Karpas-422 (cell line): ENCODE measurements at places on chromosomes 6 and 20.
A peak's percentile ranks its signal among the peaks of the same experiment; 100 is the strongest.

DNA sequence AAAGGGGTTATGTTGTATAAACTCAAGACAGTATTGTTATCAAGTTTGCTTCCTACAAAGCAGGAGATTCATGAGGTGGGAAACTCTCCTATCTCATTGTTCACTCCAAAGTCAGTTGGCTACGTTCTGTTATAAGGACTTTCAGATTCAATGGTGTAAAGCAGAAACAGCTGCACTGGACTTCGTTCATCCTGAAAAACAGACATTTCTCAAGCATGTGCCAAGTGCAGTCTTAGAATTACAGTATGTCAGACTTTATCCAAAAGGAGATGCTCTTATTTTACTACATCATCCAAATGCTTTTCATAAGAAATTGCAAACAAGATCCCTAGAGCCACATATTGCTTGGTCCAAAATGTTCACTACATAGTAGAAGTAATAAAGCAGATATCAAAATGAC is 14.9 kb downstream of the COL21A1 start:
- DNase-seq: no peak

DNA sequence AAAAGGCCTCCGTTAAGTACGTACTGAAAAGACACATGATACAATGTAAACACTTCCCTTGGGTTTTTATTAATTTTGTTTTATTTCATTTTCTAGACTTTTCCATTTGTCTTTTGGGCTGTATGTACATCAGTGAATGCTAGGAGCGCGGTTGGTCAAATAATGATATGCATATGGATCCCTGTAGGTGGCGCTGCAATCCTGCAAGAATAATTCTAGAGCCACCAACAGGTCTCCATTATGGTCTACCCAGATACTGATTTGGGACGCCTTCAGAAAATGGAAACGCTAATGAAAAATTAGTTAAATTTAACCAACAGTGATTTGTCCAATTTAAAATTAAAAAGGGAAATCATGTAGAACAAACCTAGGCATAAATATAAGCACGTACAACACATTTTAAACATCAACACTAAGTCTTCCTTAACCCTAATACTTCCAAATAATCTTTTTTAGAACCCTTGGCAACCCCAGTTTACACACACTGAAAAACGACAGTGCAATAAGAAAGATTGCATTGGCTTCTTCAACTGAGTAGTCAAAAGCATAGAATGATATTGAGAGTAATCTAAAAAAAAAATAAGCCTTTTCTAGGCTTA is 433.5 kb downstream of the RFPL4B start:
- peak; percentile 88 for DNase-seq

- no peak for DNase-seq
Observed at GRCh38 chr6:14231501-14232280, 114.1 kb downstream of the CD83 start.

- DNase-seq: no peak
Observed at GRCh38 chr6:46440141-46440540, 51.1 kb downstream of the RCAN2 start.

GRCh38 chr6:146859795-146860495 is 261.2 kb downstream of the ADGB start:
- DNase-seq: no peak

DNA sequence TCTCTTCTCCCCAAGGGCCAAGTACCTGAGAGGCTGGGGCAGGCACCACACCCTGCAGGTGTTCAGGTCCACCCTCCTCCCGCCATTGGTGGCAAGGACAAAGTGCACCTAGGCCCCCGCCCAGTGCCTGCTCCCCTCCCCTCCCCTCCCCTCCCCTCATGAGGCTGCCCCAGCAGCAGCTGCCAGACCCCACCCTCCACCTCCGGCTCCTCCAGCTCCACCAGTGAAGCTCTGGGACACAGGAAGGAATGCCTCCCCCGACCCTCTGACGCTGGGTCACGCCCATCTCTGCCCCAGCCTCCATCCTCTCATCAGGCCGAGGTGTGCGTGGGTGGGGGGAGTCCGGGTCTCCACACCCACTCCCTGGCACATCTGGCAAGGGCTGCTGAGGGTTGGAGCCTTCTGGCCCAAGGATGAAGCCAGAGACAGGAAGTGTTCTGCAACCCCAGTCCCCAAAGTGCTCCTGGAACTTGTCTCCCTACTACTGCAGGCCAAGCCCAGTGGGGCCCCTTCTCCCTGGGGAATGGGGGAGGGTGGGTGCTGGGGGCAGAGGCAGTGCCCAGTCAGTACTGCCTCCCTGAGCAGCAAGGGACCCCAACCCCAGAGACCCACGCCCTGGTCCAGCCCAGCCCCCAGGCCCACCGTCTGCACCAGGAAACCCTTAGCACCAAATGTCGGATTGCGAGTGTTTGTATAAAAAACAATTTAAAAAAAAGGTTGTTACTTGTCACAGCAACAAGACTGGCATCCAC is 1.6 kb upstream of the UCKL1 start:
- peak; percentile 58 for DNase-seq

DNA sequence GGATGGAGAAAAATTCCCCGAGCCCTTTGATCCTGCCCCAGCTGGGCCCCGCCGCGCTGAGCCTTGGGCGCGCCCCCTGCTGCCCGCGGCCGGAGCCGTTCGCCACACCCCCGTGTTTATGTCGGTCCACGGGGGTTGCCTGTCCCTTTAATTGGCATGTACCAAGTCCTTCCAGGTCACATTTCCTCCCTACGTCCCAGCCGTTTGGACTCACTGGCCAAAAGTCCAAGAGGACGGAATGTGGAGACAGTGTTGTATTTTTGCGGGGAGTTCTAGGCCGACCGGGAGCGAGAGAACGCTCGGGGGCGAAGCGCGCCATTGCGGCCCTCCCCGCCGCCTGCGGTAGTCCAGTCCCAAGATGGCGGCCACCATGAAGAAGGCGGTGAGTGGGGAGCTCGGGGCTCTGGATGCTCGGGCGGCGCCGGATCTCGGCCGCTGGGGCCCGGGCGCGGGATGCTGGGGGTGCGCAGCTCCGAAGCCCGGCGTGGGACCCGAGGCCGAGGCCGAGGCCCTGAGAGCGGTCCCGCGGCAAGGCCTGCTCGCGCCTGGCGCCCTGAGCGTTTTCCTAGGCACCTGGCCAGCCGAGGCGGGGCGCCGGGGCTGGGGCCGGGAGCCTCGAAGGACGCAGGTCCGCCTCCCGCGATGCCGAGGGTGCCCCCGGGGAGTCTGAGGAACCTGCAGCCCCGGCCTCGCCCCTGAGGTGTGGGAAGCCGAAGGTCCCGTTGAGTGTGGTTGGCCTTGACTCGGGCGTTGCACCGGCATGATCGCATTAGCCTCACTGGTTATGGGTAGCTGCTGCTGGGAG is at the start of gene PFDN4:
Gene PFDN4 (plus strand): TSS at position 345 of the 805 bp plus-strand sequence. CDS start 14 bp downstream, at position 359.
- peak; percentile 88 for DNase-seq

DNA sequence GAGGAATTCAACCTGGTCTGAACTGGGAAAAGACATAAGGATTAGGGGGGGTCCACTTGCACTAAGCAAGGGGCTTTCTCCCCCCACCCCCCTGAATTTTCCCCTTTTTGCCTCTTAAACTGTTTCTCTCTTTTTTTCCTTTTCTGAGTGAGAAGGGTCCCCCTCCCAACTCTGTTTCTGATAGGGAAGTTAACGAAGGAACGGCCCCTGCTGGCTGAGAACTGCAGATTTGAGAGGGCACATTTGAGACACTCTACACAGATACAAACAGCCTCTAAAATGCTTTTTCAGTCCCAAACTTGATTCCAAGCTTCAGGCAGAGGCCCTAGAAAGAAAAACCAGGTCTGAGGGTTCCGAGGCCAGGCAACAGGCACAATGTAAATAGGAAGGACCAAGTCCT is 91.7 kb downstream of the JARID2 start:
- DNase-seq: no peak

GRCh38 chr20:46347841-46348803 is 39.8 kb upstream of the CDH22 start:
- DNase-seq: peak; percentile 64

DNA sequence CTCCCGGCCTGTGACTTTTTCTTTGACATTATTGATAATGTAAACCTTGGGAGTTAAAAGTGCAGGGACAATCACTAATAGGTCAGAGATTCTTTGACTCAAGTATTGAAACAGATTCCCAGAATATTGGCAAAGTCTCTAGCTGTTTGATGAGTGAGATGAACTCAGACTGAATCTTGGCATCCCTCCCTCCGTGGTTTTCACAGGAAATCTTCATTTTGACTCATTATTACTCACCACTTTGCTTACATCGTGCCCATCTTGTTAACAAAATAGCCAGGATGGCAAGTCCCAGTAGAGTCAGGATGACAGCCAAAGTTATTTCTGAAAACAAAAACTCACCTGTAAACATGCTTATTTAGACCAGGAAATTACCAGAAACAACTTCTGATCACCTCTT is 2.0 kb downstream of the TSBP1 start:
- no peak for DNase-seq

DNA sequence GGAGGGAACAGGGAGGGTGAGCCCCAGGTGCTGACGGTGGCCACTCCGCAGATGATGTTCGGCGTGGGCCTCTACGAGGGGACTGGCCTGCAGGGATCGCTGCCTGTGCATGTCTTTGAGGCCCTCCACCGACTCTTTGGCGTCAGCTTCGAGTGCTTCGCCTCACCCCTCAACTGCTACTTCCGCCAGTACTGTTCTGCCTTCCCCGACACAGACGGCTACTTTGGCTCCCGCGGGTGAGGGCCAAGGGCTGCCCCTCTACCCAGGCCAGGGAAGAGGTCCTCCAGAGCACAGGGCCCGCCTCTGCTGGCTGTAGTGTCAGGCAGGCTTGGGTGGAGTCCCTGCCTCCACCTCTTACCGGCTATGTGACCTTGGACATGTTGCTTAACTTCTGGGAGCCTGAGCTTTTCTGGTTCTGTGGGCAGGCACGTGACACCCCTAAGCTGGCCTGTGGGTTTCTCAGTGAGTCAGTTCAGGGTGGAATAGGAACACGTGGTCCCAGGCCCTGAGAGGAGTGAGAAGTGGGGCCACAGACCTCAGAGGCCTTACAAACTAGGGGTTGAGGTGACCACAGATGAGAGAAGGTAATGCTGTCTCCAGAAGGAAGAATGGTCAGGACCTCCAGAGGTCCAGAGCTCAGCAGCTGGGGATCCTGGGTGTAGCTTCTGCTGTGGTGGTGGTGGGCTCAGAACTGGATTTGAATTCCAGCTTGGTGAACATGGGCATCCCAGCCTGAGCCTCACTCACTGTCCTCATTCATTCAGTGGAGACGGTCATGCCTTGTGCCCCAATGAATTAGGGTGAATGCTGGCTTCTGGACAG is 11.9 kb downstream of the PCIF1 start:
- DNase-seq: no peak

- DNase-seq: peak; percentile 7
Observed at GRCh38 chr6:35635601-35636597, 52.8 kb downstream of the FKBP5 start.

DNA sequence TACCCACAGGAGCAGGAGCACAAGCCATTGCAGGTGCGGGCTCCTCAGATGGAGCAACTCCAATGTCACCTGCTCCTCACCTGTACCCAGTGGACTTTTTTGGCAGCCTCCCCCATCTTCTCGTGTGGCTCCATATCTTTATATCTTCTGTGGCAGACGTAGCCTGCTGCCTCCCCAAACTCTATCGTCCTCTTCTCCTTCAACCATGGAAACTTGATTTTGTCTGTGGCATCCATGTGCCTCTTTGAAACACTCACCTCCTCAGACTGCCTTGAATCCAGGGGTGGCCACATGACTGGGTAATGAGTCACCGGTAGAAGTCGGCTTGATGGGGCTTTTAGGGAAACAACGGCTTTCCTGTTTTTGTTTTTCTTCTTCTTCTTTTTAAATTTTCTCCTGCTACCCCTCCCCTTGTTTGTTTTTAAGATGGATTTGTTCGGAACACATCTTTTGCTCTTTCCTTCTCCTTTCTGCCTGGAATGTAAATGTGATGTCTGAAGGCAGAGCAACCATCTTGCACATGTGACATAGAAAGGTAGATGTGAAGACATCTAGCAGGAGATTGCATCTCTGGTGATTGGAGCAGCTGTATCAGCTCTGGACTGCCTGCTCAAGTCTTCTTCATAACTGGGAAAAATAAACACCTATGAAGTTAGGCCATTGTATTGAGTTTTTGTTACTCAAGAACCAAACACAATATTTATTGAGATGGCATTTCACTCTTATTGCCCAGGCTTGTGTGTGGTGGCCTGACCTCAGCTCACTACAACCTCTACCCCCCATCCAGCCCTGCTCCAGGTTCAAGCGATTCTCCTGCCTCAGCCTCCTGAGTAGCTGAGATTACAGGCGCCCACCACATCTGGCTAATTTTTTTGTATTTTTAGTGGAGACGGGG is 69.9 kb upstream of the DDR1 start:
- no peak for DNase-seq

DNA sequence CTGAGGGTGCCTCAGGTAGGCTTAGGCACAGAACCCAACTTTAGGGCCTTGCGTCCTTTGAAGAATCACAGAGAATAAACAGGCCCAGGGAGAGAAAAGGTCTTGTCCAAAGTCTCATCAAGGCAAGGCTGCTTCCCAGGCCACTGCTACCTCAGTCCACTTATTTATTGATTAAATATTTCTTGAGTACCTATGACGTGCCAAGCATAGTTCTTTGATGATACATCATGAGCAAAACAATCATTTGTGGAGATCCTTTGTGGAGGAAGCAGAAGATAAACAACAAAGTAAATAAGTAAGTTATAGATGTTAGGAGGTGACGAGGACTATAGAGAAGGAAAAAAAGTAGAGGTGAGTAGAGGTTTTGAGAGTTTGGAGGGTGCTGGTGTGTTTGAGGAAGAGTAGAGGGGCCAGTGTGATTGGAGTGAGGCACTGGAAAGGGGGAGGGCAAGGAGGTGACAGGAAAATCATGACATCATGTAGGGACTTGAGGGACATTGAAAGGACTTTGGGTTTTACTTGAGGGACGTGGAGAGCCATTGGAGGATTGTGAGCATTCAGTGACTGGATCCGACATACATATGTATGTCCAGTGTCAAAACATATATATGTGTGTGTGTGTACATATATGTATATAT is 14.1 kb upstream of the CHMP4B start:
- DNase-seq: no peak

DNA sequence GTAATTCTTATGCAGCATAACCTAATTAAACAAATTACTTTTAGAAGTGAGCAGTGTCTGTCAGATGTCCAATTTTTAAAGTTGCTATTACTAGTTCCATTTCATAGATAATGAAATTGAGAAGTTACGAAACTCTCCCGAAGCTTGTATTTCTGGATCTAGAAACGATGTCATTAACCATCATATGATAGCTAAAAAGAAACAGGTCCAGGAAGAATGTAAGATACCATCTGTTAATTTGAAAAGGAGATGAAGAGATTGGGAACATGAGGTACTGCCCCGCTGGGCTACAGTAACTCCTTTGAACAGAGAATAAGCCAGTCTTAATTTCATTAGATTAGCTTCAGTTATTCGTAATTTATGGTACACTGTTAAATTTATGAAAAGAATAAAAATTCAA is 47.5 kb upstream of the TMX4 start:
- DNase-seq: no peak

DNA sequence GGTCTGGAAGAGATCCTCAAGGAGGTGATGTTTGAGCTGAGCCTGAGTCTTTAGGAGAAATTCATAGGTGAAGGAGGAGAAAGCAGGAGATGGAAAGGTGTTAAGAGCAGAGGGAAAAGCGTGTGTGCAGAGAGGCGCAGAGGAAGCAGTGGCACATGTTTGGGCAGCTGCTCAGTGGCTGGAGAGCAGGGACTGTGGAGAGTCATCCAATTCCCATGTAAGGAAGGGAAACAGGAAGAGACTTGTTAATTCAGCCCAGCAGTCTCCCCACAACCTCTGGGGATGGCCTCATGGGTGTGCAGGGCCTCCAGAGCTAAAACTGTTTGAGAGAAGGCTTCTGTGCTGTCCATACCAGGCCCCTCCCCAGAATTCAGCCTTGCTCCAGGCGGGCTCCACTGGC is 16.2 kb downstream of the AAR2 start:
- no peak for DNase-seq

- DNase-seq: no peak
Observed at GRCh38 chr6:56954403-56955170, at the start of gene BEND6. TSS of gene BEND6 (plus strand) at chr6:56955107. CDS start at chr6:56981811, 26,704 bp downstream.
